DMS79 (cell line): ENCODE measurements at places on chromosomes 4 and X.

GRCh38 chr4:118765399-118765798, 70.5 kb downstream of the SEC24D start:
- no peak for DNase-seq

DNA sequence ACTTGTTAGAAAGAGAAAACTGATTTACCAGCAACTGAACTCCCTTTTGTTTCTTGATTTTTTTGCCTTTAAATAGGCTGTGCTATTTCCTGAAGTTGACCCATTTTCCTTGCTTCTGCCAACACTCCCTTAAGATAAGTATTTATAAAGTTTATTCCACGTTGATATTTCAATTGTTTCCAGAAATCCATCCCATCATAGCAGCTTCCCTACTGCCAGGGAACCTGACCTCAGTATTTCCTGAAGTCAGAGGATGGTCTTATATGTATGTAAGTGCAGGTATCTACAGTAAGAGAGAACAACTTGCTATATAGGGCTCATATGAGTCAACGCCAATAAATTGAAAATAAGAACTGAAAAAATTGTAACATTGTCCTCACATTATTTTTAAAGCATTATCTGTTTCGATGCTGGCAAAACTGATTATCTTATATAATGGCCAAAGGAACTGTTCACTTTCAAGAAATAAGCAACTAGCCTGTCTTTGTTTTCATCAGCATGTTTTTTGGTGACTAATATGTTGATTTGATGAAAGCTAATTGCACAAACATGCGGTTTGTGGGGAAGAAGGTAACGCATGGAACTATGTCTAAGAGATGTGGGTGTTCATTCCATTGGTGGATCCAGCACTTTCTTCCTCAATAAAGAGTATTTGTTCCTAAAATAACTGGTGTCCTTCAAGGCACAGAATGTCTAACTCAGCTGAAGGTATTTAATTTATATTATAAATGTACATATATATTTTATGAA, 4.7 kb downstream of the LIMCH1 start:
- DNase-seq, result no peak

DNA sequence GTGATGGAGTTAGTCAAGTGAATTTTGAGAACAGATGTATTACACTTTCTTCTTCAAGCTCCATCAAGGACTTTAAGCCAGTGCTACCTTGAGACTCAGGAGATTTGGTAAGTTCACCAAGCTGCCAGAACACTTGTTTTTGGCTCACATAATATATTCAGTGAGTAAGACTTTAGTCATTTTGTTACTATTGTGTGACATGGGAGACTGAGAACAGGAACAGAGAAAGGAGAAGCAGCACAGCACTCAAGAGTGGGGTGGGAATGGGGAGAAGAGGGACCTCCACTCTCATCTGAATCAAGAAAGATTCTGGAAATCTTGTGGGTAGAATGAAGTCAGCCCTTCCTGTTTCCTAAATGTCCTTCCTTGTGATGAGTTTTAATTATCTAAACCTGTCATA, 87.3 kb upstream of the TET2 start:
- DNase-seq, result no peak

- no peak for DNase-seq
Observed at GRCh38 chrX:153861151-153861550, 24.8 kb downstream of the L1CAM start.

- DNase-seq, result no peak
Observed at GRCh38 chrX:71475785-71476540, 56.9 kb upstream of the OGT start.

DNA sequence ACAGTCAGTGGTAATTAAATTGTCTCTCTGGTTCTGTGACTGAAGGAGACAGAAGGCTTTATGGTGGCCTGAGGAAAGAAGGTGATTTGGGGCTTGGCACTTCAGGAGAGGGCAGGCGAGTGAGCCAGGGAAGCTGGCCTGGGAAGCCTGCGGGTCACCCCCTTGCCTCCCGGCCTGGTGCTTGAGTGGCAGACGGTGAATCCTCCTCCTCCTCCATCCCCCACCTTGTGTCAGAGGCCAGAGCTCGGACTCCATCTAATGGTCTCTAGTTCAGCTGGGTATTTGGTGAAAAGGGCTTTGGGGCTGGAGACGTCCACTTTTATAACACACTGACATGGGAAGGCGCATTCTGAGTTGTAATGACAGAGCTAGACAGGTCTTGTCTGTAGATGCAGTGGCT, 8.7 kb downstream of the TMEM187 start:
- no peak for DNase-seq

DNA sequence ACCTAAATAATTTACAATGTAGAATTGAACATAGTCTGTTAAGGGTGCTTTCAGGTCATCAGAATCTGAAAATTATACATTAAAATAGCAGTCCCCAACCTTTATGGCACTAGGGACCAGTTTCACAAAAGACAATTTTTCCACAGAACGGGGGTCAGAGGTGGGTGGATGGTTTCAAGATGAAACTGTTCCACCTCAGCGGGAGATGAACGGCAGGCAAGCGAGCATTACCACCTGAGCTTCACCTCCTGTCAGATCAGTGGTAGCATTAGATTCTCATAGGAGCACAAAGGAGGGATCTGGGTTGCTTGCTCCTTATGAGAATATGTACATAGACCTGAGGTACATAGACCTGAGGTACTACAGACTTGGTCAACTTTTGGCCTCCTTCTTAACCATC, 29.0 kb downstream of the LRBA start:
- DNase-seq, result no peak

DNA sequence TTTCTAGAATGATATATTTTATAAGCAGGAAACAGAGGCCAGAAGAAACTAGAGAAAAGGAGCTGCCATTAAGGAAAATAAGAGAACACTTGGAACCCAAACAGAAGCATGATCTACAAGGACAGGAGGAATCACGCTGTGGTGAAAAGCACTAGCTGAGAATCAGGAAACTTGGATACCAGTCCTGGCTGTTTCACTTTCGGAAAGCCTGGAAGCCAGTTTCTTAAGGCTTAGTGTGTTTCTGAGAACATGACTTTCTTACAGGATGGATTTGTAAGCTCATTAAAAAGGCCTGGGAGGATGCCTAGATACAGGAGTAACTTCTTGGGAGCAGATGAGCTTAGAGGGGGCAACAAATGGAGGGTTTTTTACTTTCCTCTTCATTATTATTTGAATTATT, 36.9 kb downstream of the TLL1 start:
- no peak for DNase-seq

GRCh38 chrX:18098763-18099162, 121.9 kb downstream of the BEND2 start:
- no peak for DNase-seq

DNA sequence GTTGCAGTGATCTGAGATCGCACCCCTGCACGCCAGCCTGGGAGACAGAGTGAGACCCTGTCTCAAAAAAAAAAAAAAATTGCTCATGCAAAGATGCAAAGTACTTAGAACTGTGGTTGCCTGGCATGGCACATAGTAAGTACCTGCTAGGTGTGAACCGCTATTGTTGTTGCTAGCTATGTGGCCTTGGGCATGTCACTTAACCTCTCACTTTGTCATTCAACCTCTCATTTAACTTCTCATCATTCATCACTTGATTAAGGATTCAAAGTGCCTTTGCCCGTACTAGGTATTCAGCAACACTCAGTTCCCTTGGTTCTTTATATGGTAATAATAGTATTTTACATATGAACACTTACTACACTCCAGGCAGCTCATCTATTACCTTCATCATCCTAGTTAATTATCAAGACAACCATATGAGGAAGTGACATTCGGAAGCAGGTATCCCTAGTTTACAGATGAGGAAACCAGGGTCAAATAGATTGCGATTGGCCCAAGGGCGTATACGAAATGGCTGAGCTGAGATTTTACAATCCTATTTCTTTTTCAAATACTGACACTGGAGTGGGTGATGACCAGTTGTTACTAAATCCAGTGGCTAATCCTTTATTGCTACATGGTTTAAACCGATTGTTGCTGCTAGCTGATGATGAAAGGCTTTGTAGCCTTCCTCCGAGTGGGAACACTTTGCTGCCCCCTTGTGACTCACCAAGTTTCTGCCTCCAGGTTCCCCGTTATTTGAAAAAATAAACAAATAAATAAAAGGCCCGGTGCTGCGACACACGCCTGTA, 28.8 kb upstream of the SOWAHD start:
- DNase-seq, result no peak

DNA sequence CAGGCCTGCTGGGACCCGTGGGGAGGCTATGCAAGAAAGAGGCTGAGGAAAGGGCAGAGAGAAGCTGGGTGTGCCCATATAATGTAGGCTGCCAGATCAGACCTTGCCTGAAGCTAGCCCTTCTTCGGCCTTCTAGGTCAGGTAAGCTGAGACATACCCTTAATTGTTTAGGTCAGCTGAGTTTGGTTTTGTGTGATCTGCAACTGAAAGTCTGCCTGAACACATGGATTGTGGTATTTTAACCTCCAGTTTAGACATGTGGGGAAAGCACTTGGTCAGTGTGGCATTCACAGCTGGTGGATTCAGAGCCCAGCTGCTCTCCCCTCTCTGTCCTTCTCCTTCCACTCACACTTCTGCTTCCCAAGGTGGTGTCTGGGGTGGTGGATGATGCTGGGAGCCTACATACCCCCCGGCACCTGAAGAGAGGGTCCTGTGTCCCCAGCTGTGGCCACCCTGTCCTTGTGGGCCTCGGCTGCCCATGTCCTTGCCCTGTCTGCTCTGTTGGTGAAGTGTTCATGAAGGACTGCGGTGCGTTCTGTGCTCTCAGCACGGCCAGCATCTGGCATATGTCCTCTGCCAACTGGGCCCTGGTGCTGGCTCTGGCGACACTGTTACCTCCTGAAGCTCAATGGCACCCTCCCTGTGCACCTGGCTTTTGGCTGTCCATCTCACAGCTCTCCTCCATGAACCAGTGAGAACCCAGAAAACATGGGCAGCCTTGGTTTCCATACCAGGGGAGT, 82.1 kb downstream of the NAT8L start:
- no peak for DNase-seq

DNA sequence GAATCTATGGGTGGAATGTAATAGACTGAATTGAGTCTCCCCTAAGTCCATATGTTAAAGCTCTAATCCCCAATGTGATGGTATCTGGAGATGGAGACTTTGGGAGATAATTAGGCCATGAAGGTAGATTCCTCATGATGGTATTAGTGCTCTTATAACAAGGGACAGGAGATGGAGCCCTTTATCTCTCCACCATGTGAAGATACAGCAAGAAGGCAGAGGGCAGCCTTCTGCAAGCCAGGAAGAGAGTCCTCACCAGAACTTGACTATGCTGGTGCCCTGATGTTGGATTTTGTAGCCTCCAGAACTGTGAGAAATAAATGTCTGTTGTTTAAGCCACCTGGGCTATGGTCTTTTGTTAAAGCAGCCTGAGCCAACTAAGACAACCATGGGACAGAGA, 76.4 kb upstream of the F8A3 start:
- DNase-seq, result no peak

GRCh38 chr4:2078584-2078983, 19.5 kb downstream of the NAT8L start:
- DNase-seq, result no peak

- no peak for DNase-seq
Observed at GRCh38 chr4:173442223-173442932, 43.5 kb upstream of the SCRG1 start.

- no peak for DNase-seq
Observed at GRCh38 chr4:85919200-85919887, 440.5 kb downstream of the MAPK10 start.

GRCh38 chrX:153327561-153327960, 6.0 kb upstream of the PNMA6F start:
- no peak for DNase-seq

- no peak for DNase-seq
Observed at GRCh38 chr4:162274354-162274753, 110.6 kb upstream of the FSTL5 start.

GRCh38 chr4:53039741-53040458, 177.8 kb downstream of the RASL11B start:
- DNase-seq, result no peak

DNA sequence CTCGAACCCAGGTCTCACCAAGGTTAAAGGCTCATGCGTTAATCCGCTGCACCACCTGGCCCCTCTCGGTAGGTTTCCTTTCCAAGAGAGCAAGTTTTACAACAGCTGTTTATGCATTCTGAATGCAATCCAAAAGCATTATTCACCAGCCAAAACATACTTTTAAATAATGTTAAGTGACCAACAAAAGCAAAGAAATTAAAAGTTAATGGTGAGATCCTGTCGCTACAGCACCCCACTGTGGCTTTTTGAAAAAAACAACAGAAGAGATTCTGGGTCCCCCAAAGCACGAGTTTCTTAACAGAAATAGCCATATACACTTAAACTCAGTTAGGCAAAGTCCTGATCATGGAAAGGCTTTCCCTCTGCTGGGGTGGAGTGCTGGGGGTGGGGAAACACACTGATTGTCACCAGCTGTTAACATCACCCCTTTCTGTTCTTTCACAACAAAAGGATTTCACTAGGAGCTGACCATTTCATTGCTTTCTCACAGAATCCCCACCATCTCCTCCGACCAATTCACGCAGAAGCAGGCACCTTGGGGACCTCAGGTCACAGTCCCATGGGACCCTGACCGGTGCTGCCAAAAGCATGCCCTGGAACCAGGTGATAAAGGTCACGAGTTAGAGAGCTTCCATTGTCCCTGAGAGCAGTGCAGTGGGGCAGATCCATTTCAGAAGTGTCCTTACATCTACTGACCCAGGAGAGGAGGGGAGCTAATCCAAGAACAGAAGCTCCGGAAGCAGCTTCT, 51.2 kb downstream of the ZNF827 start:
- no peak for DNase-seq

- DNase-seq, result no peak
Observed at GRCh38 chr4:155904331-155904730, 835 bp downstream of the TDO2 start.

GRCh38 chrX:149205937-149206336, 299.2 kb downstream of the IDS start:
- DNase-seq, result no peak

DNA sequence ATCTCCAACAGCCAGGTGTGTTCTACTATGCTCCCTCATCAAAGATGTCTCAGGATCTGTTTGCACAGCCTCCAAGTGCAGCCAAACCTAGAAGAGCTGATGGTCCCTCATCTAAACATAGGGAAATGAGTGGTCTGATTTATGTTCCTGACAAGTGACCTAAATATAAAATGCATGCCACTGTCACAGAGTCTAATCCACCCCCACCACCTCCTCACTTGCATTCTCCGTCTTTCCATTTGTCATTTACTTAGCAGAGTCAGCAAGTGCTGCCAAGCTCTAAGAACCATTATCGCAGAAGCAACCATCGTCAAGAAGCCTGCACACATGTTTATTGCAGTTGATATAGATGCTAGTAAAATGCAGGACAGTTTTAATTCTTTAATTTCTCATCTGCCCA, 33.1 kb upstream of the VCX3A start:
- no peak for DNase-seq

DNA sequence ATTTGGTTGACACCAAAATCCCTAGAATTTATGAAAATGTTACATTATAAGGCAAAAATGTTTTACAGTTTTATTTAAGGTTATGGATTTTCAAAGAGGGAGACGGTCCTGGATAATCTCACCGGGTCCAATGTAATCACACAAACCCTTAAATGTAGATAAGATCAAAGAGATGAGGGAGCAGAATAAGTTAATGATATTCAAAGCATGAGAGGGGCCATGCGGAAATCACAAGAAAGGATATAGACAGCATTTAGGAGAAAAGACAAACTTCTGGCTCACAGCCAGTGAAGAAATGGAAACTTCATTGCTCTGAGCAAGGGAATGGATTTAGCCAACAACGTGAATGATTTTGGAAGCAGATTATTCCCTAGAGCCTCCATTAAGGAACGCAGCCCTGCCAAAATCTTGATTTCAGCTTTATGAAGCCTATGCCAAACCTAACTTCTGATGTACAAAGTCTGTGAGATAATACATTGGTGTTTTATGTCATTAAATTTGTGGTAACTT, 684.4 kb upstream of the GNPDA2 start:
- DNase-seq, result no peak

- DNase-seq, result no peak
Observed at GRCh38 chr4:7540654-7541413, 106.1 kb upstream of the PSAPL1 start.
